ENCODE measurements at places on chromosomes 7 and 10.

DNA sequence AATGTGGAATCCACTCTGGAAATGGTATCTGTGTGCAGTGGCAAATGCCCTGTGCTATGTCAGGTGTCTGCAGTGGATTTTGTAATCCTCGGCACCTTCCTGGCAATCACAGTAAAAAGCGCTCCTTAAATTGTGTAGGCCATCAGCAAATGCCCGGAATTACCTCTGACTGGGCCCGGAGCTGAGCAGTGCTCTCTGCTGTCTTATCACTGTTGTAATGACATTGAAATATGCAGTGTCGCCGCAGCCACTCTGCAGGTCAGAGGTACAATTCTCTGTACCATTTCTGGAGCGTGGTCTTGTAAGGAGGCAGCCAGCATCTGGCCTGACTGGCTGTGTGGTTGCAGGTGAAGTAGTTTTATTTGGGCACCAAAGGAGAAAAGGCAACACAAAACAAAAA, 416.4 kb upstream of the MKI67 start:
- no peak for DNase-seq

- DNase-seq: no peak
Measured at GRCh38 chr10:61280303-61280702, 172.9 kb downstream of the TMEM26 start.

DNA sequence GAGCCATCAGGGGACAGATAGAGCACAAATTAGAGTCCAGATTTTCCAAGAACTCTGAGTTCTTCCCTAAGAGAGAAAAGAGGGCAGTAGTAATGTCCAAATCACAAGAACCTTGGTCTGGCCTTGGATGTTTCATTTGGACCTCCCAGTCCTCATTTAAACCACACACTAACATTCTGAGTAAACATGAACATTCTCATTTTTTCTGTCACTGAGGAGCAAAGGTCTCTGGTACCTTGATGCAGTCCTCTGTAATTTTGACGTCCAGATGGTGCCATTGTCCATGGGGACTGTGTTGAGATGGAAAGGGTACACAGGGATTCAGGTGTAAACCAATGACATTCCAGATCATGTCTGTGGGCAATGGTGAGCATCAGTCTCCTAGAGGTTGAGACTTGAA, 225.4 kb upstream of the PHYHIPL start:
- DNase-seq: no peak

DNA sequence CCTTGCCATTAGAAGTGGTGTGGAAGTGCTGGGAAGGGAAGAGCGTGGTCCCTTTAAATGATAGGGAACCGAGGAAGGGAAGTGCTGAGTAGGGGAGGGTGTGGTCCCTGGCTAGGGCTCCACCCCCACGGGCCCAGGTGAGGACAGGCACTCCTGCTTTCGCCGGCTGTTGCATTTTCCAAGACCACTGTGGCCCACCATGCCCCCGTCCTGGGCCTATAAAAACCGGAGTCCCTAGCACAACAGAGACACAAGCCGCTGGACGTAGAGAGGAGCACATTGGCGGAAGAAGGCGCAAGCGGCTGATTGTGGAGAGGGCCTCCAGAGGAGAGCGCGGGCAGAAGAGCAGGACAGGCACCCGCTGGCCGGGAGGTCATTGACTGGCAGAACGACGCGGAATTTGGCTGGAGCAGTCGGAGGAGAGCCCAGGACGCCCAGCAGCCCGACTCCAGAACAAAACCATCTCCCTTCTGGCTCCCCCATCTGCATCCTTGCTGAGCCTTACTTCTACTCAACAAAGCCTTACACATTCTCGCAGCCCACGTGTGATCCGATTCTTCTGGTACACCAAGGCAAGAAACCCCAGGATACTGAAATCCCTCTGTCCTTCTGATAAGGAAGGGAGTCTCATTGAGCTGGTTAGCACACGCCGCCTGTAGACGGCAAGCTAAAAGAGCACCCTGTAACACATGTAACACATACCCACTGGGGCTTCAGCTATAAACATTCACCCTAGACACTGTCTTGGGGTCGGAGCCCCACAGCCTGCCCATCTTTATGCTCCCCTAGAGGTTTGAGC, 146.2 kb upstream of the LYZL1 start:
- DNase-seq: no peak

DNA sequence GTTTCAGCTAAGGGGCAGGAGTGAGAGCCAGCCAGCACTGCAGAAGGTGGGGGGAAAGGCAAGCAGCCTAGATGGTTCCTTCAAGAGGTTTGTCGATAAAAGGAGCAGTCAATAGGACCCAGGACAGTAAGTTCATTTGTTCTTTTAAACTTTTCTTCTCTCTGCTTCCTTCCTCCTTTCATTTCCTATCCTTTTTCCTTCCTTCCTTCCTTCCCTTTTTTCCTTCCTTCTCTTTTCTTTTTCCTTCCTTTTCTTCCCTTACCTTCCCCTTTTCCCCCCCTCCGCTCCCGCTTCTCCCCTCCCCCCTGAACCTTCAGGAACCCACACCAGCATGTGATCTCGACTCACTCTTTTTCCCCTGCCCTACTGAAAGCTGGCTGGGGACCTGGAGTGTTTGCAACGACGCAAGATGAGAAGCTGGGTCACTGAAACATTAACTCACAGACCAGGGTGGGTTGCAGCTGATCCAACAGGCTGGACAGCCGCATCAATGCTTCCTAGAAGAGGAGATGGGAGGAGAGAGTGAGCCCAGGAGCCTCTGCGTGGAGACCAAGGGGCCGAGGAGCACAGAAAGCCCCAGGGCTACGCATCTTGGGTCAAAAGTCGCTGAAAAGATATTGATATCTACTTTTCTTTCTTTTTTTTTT, 103.4 kb upstream of the SDK1 start:
- no peak for DNase-seq

DNA sequence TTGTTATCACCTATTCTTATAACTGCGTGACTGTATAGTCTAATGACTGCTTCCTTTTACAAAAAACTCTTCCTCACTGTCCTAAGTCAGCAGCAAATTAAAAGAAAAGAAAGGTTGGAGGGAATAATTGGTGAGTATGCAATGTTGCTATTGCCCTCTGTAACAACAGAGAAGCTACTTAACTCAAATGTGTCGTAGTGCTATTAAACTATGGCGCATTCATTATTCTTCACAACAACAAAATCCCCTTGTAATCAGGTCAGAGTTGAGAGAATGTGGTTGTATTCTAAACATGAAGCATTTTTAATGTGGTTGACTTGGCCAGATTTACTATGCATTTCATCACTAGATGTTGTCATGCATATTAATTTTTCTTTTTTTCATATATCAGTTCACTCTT, 897.8 kb upstream of the PHF14 start:
- no peak for DNase-seq

GRCh38 chr7:135672560-135673359, 10.4 kb downstream of the STMP1 start:
- DNase-seq: no peak

- DNase-seq: no peak
Measured at GRCh38 chr7:14195871-14196270, 206.4 kb upstream of the ETV1 start.

- DNase-seq: no peak
Measured at GRCh38 chr10:70300908-70301597, 17.2 kb upstream of the NPFFR1 start.

- DNase-seq: no peak
Measured at GRCh38 chr10:8405596-8405995, 351.1 kb downstream of the GATA3 start.

DNA sequence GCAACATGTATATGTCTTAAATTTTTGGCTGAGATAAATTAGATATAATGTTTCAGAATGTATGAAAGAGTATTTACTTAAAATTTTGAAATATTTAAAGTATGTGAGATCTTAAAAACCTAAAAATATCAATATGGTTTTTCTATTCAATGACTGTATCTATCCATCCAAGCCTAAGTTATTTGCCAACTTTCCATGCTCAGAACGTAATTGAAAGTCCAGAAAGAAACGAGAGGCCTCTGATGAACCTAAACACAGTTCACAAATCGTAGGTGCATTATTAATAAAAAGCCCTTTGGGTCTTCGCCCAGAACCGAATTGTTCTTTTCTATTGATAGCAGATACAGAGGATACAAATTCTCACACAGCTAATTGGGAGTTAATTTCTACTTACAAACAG, 6.5 kb downstream of the SVIL start:
- DNase-seq: no peak

DNA sequence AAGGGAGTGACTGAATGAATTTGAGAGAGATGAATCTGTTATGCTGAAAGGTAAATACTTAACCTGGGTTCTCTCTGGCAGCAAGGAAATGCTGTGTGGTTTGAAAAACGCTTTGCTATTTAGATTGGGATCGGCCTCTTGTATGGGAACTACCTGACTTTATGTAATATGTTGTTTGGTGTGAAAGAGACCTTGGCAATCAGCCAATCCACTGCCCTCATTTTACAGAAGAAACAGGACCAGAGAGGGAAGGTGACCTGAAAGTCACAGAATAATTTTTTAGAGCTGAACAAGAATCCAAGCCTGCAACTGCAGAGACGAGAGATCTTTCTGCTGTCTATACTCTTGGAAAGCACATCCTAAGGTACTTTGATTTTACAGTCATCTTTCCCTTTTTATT, 1.0 kb downstream of the BUD31 start:
- DNase-seq: no peak

DNA sequence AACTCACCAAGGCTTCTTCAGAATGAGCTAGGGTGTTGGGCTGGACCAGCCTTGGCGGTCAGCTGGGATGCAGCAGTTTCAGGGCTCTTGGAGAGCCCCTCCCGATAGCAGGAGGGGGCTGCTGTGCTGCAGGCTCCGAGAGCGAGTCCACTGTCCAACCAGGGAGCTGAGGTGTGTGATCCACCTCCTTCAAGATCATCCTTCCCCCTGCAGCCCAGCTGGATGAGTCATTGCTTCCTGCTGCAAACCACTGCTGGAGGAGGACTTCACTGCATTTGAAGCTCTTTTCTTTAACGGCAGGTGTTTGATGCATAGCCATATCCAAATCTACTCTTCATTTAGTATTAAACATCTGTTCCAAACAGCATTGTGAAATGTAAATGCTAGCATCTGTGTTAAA, 54.2 kb upstream of the EBF3 start:
- no peak for DNase-seq

DNA sequence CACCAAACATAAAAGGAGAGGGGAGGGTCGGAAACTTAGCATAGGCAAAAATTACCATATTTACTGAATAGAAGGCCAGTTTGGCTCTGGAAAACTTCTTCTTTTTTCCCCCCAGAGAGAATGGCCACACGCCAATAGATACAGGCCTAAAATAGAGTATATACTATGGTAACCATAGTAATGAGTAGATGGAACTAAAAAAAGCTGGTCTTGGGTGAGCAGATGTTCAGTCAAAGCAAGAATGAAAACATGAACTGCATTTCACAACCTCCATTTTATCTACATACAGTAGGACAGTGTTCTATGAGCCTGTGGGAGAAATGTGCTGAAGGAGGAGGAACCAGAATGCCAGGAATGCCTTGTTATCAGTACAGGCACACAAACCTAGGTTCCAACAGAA, 141.7 kb upstream of the SEMA3A start:
- DNase-seq: no peak

DNA sequence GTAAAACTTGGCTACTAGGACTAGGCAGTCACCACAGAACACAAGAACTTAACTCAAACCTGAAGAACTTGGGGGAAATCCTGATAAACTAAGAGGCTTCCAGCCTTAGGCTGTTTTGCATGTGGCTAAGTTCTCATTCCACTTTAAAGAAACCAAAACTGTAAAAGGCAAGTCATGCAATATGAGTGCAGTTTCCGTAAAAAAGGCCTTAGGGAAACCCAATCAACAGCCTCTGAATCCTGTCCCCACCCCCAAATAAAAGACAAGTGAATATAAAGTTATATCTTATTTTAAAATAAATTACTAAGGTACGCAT, 95.1 kb downstream of the USP6NL start:
- no peak for DNase-seq

DNA sequence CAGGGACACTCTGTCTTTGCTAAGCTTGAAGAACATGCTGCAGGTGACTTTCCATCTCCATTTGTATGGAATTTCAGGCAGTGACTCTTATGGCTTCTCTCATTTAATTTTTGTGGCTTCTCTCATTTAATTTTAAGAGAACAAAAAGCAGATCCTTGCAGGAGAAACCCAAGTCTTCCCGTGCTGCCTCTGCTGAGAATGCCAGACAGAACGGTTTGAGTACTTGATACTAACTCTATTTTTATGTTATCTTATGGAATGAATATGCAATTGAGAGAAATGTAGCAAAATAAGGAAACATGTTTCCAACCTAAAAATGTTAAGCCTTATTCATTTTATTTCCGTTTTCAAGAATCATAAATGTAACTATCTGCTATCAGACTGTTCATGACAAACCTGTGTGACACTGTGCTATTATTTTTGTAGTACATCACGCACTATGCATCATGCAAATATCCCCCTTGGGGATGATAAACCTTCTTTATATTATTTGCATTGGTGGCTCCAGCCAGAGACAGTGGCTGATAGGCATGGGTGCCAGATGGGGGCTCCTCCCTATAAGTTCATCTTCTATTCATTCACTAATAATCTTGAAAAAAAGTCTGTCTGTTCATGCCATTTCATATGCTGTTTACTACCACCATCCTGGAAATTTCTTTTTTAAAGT, 6.9 kb upstream of the RAPGEF5 start:
- DNase-seq: no peak

DNA sequence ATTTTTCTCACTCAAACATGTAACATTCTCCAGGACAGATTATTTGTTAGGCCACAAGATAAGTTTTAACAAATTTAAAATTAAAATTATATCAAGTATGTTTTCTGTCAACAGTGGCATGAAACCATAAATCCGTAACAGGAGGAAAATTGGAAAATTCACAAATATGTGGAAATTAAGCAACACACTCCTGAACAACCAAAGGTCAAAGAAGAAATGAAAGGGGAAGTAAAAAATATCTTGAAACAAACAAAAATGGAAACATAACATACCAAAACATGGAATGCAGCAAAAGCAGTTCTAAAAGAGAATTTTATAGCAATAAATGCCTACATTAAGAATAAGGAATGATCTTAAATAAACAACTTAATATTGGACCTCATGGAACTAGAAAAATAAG, 147.3 kb downstream of the ZEB1 start:
- no peak for DNase-seq

DNA sequence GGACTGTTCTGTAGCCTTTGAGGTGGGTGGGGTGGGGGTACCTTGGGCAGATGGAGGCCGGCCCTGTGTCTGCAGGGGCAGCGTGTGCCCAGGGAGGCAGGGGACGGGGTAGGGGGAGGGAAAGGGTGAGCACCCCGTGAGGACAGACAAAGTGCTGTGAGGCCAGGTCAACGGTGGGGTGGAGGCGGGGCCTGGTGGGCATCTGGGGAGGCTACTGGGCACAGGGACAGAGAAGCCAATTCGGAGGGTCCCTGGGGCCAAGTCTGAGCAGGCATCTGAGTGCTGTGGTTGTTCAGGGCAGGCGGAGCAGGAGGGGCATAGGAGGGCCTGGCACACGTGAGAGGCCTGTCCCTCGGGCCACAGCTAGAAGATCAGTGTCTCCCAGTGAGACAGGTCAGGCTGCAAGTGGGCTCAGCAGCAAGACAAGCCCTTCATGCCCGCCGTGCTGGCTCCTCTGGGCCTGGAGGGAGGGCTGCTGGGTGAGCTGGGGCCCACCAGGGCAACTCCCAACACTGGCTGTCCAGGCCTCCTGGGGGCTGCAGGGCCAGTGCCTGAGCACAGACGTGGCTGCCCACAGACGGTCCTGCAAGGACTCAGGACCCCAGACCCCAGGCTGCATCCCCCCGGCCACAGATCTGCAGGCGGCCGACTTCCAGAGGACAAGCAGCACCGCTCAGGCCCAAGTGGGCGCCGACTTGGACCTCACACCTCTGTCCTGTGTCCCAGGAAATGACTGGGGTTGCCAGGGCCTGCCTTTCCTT, 26.4 kb upstream of the KNDC1 start:
- peak; percentile 20 for DNase-seq
